ENCODE measurements at places on chromosomes 7 and 10. TPM values are rescaled to one million over a fixed set of nuclear protein-coding genes. Genes with fewer than 3 reads are reported as not detected.

GRCh38 chr7:79502151-79502550 is 48.7 kb upstream of the MAGI2 start:
- DNase-seq, result peak; percentile 9

SH2D4B gene
- total RNA-seq, result 0.34 TPM

- DNase-seq, result no peak
Observed at GRCh38 chr10:62302760-62303159, 34.1 kb upstream of the RTKN2 start.

DNA sequence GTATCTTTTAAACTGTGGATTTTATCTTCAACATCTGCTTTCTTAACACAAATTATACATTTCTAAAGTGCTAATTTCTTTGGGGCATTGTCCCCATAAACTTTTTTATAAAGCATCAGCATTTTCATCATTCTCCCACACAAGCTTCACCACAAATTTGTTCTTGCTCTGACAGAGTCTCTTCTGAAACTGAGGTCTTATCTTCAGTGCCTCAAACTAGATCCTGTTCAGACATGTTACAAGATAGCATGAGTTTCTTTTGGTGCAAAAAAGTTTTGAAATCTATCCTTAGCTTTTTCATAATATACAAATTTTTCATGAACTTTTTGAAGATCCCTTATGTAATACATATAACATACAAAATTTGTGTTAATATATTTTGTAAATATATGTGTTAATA is 346.6 kb downstream of the IPMK start:
- no peak for DNase-seq

DNA sequence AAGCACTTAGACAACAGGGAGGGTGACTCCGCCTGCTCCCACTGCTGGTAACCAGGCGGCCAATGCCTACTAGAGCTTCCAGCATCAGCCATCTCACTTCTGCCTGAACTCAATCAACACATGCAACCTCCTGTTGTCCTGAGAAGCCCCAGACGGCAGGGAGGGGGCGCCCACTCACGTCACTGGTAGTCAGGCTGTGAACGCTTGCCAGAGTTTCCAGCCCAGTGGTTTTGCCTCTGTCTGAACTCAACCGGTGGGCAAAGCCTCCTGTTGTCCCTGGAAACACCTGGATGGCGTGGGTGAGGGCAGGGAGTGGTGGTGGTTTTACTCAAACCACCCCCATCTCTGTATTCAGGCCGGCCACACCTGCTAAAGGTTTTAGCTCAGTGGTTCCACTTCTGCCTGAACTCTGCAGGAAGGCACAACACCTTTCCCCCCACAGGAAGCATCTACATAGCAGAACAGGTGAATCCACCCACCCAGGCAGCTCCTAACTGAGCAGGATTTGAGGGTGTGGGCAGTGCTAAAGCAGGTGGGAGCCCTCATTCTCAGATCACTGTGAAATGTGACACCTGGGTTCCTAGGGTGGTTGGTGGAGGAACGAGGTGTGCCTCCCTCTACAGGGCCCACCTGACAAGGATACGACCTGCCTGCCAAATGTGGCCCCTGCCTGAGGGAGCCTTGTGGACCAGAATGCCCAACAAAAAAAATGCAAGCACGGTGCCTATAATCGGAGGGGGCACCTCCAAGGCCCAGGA is 563.0 kb upstream of the SEMA3D start:
- DNase-seq, result no peak
